Heart left ventricle (tissue), 16 donors: ENCODE measurements at places on chromosomes 3 and 15. TPM values are rescaled to one million over a fixed set of nuclear protein-coding genes. Genes with fewer than 3 reads are reported as not detected.

DNA sequence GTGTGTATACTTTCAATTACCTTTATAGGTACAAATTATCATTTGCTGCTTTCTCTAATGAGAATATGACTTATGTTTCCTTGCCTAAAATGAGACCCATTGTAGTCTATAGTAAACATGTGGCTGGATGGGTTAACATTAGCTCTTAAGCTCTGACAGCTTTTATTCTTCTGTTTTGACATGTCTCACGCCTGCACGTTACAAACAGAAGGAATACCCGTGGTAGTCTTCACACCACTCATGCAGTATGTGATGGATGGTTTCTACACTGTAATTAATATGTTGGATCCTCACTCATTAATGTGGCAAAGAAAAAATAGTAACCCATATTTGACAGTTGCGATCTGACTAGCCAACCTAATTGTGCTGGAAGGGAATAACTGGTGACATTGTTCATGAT lies 133.4 kb upstream of the MITF start:
- DNase-seq, result no peak
- H3K27me3 ChIP-seq, result no peaks in the 10 kb centered on the region
- H3K27ac ChIP-seq, result no peak overlapping the region
- H3K4me1 ChIP-seq, result no peaks in the 10 kb centered on the region
- no peak overlapping the region for H3K4me3 ChIP-seq

DNA sequence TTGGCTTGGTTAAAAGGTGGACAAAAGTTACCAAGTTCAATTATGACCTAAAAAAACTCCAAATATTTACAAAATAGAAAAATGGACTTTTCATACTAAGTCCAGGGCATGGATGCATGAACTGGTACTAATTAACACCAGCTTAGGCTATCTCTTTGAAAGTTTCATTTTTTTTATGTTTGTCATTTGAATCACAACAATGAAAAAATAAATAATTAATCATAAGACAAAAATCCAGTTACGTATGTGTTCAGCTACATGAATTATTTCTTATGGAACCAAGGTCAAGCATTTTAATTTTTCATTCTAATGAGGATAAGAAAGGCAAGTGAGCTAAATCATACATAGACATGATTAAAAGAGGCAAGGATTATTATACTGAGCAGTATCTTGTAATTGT lies 23.7 kb upstream of the STRIT1 start:
- H3K27me3 ChIP-seq, result no peaks in the 10 kb centered on the region
- H3K4me1 ChIP-seq, result no peaks in the 10 kb centered on the region
- no peaks in the 10 kb centered on the region for H3K36me3 ChIP-seq
- DNase-seq, result no peak

- H3K4me1 ChIP-seq, result no peaks in the 10 kb centered on the region
- peak overlapping the region; percentile 9 for H3K27ac ChIP-seq
- H3K36me3 ChIP-seq, result no peaks in the 10 kb centered on the region
Observed at GRCh38 chr15:92595506-92596381, 59.8 kb downstream of the FAM174B start.

DNA sequence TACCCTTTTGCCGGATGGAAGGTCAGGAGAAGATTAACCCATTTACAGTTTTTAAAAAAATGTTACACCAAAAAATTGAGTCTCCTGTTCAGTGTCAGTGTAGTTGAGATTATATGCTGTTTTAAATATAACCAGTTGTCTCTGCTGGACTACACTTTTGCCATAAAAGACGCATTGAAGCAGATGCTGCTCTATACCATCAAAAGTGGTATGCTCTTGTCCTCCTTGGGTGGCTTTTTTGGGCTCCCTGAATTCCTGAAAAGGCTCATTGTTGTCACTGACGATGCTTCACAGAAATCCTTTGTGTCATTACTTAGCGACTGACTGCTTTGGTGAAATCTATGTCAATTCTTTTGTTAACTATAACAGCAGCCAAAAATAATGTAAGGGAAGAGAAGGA lies 133.9 kb upstream of the SKOR1 start:
- H3K27ac ChIP-seq, result no peak overlapping the region
- no peaks in the 10 kb centered on the region for H3K4me1 ChIP-seq
- peaks cover 7% of the 10 kb centered on the region for H3K36me3 ChIP-seq

The SLC25A38 gene
- 21.1 TPM for total RNA-seq

GRCh38 chr3:157369727-157370421 lies 66.8 kb upstream of the PTX3 start:
- no peaks in the 10 kb centered on the region for H3K4me1 ChIP-seq
- DNase-seq, result no peak
- H3K36me3 ChIP-seq, result no peaks in the 10 kb centered on the region
- H3K27ac ChIP-seq, result no peak overlapping the region

DNA sequence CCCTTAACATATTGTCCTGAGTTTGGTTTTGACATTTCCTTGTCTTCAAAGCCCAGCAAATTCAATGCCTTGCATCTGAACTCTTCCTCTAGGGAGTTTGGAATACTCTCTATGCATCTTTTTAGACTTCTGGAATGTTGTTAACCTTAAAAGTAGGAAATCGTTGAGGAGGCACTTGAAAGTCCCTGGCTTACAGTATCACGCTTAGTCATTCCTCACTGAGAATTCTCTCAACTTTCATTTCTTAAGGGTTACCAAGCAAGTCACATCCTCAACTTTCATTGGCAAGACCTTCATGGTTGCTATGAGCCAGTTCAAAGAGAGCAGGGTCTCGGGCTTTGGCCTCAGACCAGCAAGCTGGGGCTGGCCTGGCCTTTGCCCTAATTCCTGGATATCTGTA lies 89.9 kb downstream of the ASB7 start:
- H3K27me3 ChIP-seq, result no peaks in the 10 kb centered on the region
- H3K36me3 ChIP-seq, result no peaks in the 10 kb centered on the region
- no peak overlapping the region for H3K27ac ChIP-seq
- no peak for DNase-seq
- H3K4me3 ChIP-seq, result no peak overlapping the region
- no peaks in the 10 kb centered on the region for H3K4me1 ChIP-seq

The AQP9 gene
- 2.8 TPM for total RNA-seq

DNA sequence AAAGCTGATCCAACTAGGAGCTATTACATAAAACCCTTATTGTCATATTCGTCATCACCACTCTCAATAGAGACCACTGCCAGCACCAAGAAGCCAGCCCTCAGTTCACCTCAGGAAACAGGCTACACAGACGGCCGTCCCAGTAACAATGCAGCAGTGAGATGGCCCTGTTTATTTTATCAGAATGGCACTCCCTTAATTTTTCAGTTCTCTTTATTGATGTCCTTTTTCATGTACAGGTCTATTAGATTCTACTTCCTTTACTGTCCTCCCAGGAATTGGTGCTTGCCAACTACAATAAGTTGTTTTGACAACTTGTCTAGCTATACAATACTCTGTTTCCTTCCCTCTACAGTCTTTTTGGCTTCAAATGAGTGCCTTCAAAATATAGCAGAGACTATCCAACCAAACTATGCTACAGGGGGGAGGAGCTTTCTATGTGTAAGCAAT lies 272.5 kb downstream of the ZBTB20 start:
- peaks cover 7% of the 10 kb centered on the region for H3K4me1 ChIP-seq
- no peaks in the 10 kb centered on the region for H3K27me3 ChIP-seq
- H3K36me3 ChIP-seq, result no peaks in the 10 kb centered on the region
- no peak overlapping the region for H3K4me3 ChIP-seq
- peak; percentile 30 for DNase-seq

The FOXB1 gene
- not detected for total RNA-seq

The NTRK3 gene
- 6.8 TPM for total RNA-seq

DNA sequence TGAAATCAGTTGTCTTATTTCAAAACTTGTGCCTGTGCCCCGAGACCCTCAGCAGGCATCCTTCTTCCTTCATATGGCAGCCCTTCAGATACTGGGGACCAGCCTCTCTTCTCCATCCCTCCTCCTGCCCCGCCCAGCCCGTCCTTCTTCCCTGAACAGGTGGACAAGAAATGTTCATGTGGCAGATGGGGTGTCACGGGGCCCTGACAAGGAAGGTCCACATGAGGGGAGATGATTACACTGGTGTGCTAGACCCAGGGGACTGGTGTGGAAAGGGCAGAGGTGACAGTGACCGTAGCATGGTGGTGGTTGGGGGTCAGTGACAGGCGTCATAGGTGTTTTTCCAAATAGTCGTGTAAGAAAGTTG lies 150.9 kb downstream of the CHDH start:
- H3K4me1 ChIP-seq, result no peaks in the 10 kb centered on the region
- H3K27me3 ChIP-seq, result no peaks in the 10 kb centered on the region
- no peaks in the 10 kb centered on the region for H3K36me3 ChIP-seq
- peak; percentile 1 for DNase-seq
- H3K27ac ChIP-seq, result no peak overlapping the region

The GRK7 gene
- total RNA-seq, result not detected

DNA sequence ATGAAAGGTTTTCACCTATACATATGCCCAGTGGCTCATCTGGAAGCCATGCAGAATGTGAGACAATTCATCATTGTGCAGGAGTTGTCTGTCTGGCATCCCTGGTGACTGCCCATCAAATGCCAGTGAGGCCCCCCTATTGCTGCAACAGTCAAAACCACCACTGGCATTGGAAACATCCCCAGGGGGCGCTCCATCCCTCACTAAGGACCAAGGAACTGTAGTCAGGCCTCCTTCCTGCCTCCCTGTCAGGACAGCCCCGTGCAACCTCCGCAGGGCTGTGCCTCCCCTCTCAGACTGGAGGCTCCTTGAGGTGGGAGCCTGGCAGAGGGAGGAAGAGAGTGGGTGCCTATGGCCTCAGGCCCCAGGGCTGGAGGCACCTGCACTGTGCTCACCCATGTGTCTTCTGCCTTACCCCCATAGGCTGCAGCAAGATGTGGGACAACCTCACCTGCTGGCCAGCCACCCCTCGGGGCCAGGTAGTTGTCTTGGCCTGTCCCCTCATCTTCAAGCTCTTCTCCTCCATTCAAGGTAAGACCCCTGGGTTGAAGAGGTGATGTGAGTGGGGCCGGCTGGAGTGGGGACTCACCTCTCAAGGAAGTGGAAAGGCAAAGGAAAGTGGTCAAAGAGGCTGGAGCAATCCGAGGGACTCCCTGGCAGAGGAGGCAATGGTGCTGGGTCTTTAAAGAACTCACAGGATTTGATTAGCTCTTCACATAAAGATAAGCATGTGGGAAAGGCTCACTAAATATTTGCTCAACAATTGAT lies 16.5 kb downstream of the VIPR1 start:
- H3K4me1 ChIP-seq, result peaks cover 4% of the 10 kb centered on the region
- H3K36me3 ChIP-seq, result no peaks in the 10 kb centered on the region
- H3K27me3 ChIP-seq, result no peaks in the 10 kb centered on the region

- DNase-seq, result no peak
- no peaks in the 10 kb centered on the region for H3K36me3 ChIP-seq
- peaks cover 61% of the 10 kb centered on the region for H3K4me1 ChIP-seq
- H3K27ac ChIP-seq, result no peak overlapping the region
- no peak overlapping the region for H3K4me3 ChIP-seq
- H3K27me3 ChIP-seq, result no peaks in the 10 kb centered on the region
Observed at GRCh38 chr15:64854041-64854440, 12.3 kb downstream of the PLEKHO2 start.
